Kidney epithelial cell (primary cell): ENCODE measurements at places on chromosomes 11 and 22.

DNA sequence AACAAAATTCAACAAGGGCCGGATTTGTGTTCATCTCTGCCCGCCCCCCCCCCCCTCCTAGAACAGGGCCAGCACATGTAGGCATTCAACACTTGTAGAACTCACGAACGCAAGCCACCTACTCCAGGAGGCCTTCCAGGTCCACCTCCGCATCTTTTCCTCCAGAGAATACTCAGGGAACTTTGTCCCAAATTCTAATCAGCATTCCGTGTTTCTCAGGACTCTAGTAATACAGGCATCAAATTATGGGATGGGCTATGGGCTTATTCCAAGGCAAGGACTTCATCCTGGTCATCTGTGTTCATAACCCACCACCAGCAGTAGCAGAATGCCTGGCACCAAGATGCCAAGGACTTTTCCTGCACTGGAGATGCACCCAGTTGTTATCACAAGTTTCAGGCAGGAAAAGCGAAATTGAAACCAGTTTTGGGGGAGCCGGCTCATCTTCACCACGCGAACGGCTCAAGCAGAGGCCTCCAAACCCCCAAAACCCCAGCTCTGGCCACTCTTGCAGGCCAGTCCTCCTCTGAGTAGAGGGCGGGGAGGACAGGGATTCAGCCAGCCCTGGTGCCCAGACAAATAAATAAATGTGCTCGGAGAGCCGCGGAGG, 462 bp downstream of the UBE2L6 start:
- no peak for DNase-seq

GRCh38 chr11:76665172-76665571, 5.4 kb downstream of the LRRC32 start:
- no peak for DNase-seq

- DNase-seq = no peak
These were observed 61.9 kb downstream of the NRXN2 start for GRCh38 chr11:64661146-64661545.

DNA sequence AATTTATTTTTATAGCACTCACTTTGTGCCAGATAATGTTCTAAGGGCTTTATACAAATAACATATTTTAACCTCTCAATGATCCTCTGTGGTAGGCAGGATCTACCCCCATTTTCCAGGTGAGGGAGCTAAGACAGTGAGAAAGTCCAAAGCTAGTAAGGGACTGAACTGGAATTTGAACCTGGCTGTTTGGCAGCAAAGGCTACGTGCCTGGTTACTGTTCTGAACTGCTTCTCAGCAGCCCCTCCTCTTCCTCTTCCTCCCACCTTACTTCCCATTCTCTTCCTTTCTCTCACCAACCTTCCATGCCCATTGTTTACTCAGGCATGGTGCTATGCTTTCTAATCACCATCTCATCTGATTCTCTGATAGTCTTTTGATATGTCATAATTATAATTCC, 82.0 kb downstream of the INSC start:
- no peak for DNase-seq
